Renal cortical epithelial cell (primary cell): ENCODE measurements at places on chromosomes 16 and 17.

GRCh38 chr17:77622647-77623046, 335.9 kb upstream of the TNRC6C start:
- no peak for DNase-seq

DNA sequence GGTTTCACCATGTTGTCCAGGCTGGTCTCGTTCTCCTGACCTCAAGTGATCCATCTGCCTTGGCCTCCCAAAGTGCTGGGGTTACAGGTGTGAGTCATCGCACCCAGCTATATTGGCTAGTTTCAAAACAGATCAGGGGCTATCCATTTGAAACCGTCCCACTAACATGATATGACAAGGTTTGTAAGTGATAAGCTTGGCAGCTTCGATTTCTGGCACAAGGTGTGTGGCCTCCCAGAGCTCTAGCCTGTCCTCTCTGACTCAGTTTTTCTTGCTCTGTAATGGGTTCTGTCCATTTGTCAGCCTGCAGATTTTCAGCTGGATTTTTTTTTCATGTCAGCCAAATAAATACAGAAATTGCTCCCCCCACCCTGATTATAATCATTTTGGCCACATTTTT, 31.8 kb upstream of the TENT4B start:
- DNase-seq = no peak

DNA sequence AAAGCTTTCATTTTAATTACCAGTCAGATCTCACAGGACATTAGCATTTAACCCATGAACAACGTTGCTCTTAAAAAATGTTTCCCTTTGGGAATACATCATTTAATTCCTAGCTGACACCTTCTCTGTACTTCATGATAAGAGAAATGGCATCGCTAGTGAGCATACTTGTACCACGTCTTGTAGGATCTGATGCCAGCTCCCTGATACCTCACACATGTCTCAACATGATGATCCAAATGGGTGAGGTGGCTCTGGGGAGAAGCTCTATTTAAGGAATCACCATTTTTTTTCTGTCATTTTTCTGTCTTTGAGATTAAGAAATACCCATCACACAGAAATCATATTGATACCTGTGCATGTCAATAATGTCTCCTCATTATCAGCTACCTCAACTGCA, 772.1 kb upstream of the CA10 start:
- no peak for DNase-seq

- peak; percentile 58 for DNase-seq
Observed at GRCh38 chr17:81967533-81968395, 6.8 kb upstream of the NOTUM start.

DNA sequence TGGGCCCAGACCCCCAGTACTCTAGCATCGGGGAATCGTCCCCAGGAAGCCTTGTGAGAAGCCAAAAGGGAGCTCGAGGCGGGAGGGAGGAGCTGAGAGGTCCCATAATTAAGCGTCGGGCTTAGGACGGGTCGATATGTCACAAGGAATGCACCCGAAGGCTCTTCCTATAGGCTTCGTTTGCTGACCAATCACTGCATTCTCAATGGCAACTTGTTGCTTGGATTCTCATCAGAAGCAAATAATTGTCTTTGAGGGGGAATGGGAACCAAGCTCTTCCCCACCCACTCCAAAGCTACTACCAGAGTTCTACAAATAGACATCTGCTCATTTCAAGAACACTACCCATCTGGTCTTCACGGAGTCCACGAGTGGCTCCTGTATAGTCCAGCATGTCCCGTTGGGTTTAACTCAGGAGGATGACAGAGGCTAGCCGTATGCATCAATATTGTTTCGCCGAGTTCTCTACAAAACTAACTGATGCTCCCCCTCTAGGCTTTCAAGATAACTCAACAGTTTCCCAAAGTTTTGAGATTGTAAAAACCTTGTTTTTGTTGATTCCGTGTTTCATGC, 628 bp upstream of the BLMH start:
- DNase-seq = no peak

DNA sequence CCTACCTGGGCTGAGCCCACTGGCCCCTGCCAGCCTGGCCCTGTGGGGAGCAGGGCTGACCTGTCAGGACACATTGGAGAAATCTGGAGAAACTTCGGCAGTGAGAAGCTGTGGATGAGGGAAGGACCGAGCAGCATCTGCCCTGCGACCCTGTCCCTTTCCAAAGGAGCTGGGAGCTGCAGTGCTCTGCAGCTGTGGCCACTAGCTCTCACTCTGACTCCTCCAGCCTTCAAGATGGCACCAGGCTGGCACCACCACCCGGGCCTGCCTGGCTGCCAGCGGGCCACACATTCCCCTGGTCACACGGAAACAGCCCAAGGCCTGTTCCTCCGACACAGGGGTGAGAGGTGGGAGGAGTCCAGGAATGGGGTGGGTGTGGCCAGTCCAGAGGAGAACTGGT, 30.1 kb downstream of the CD300LG start:
- DNase-seq = no peak

DNA sequence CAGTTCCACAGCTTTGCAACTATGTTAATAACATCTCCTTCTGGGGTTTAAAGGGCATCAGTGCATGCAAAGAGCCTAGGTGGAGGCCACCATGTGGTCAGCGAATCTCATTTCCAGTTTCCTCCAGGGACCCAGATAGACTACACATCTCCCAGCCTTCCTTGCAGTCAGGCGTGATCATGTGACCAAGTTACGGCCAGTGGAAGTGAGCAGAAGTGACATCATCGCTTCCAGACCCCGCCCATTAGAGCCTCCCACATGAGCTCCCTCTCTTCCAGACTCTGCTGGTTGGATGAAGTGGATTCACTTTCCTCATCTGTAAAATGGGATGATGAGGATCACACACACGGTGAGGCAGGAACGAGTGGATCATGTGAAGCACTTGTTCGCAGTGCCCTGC, 27.4 kb upstream of the KDM8 start:
- no peak for DNase-seq

GRCh38 chr16:87705771-87706277, 60.0 kb downstream of the KLHDC4 start:
- DNase-seq = no peak

DNA sequence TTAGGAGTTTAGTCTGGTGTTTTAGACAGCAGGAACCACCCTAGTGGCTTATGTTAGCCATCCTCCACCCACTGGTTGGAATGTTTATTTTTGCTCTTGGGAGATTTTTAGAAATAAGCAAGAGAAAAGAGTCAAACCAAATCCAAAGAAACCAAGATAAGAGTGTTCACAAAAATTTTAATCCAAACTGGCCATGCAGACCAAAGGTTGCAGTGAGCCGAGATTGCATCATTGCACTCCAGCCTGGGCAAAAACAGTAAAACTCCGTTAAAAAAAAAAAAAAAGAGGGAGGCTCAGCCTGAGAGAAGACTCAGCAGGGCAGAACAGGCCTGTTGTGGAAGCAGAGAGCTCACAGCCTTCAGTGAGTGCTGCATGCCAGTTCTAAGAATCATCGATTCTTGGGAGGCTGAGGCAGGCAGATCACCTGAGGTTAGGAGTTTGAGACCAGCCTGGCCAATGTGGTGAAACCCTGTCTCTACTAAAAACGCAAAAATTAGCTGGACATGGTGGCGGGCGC, 12.2 kb upstream of the C16orf54 start:
- DNase-seq = peak; percentile 67

- no peak for DNase-seq
Observed at GRCh38 chr16:12504312-12504711, 299.4 kb downstream of the CPPED1 start.

GRCh38 chr17:9151091-9151490, 129.8 kb downstream of the NTN1 start:
- no peak for DNase-seq

GRCh38 chr17:17570140-17570797, 21.2 kb downstream of the PEMT start:
- DNase-seq = no peak

DNA sequence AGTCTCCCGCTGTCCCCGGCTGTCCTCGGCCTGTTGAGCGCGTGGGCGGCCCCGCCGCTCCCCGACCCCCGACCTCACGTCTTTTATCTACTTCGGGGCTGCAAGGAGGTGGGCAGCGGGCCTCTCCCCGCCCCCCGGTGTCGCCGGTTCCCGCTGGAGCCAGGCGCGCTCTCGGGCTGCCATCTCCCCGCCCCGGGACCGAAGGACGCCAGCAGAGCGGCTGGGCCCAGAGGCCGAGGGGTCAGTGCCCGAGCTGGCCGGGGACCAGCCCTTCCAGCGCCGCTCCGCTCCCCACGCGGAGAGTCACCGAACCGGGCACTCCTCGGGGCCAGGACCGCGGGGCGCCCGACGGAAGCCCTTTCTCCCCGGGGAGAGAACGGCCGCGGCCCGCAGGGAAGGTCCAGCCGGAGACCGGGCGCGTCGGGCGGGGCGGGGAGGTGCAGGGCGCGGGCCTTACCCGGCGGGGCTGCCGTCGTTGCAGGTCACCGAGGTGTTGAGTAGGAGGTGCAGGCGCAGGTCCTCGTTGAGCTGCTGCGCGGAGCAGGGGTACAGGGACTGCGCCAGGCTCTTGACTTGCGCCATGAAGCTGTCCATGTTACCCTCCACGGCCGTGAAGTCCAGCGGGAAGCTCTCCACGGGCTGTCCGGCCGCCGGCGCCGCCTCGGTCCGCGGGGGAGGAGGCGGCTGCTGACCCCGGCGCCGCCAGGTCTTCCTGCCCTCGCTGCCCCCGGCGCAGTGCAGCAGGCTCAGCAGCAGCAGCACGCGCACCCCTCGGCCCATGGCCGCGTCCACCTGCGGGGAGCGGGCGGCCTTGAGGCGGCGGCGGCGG, 643 bp downstream of the NOTUM start:
- DNase-seq = no peak

- DNase-seq = no peak
Observed at GRCh38 chr17:37322106-37322505, 53.7 kb upstream of the C17orf78 start.

DNA sequence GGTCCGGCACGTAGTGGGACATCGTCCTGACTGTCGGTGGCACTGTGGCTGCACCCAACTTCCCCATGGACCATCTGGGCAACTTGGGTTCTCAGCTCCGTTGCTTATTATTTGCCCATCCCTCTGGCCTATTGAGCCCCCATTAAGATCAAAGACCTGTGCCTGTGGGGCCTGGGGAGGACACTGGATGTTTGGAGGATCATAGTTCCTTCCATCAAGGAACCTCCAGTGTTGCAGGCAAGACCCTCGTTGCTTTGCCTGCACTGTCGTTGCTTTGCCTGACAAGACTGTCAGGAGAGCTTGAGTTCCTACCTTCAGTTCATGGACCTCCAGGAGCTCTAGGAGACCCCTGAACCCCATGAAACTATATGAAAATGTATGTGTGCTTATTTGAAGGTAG, 127.2 kb downstream of the CCDC144A start:
- DNase-seq = no peak

DNA sequence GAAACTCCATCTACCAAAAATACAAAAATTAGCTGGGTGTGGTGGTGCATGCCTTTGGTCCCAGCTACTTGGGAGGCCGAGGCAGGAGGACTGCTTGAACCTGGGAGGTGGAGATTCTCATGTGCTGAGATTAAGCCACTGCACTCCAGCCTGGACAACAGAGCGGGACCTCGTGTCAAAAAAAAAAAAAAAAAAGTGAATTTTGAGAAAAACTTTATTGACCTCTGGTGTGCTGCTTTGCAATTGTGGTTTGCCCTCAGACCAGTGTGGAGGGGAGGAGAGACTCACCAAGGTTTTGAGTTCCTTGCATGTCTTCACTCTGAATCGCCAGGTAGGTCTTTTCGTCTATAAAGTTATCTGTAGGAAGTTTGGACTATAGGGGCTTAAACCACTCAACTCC, 145.2 kb downstream of the CPPED1 start:
- no peak for DNase-seq
